ENCODE measurements at places on chromosomes 3 and 15.

DNA sequence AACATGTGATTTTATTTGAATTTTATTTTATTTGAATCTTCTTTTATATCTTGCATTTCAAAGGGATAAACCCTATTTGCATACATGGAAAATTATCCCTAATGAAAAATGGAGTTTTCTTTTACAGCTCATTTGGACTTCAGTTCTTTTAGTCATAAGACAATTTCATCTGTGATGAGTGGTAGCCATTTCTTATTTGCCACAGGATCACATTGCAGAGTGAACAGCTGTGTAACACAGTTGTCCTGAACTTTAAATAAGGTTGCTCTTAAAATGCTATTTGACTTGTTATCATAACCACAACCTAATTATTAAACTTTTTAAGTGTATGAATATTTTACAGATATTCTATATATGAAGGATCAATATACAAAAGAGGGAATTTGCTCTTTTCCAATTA is 221.7 kb upstream of the ROPN1 start:
- H3K27me3 ChIP-seq, result no peaks in the 10 kb centered on the region
- DNase-seq, result no peak
- no peaks in the 10 kb centered on the region for H3K4me1 ChIP-seq
- no peak overlapping the region for H3K27ac ChIP-seq
- H3K4me3 ChIP-seq, result no peak overlapping the region
- no peaks in the 10 kb centered on the region for H3K36me3 ChIP-seq

GRCh38 chr3:173066044-173067004 is 74.7 kb downstream of the SPATA16 start:
- H3K4me3 ChIP-seq, result no peak overlapping the region
- no peaks in the 10 kb centered on the region for H3K27me3 ChIP-seq
- no peaks in the 10 kb centered on the region for H3K36me3 ChIP-seq
- no peak for DNase-seq
- no peaks in the 10 kb centered on the region for H3K4me1 ChIP-seq
- no peak overlapping the region for H3K27ac ChIP-seq

- H3K36me3 ChIP-seq, result no peaks in the 10 kb centered on the region
- no peak overlapping the region for H3K4me3 ChIP-seq
- H3K27me3 ChIP-seq, result no peaks in the 10 kb centered on the region
- no peak overlapping the region for H3K27ac ChIP-seq
- no peak for DNase-seq
These were observed 449.6 kb upstream of the TGFBR2 start for GRCh38 chr3:30156586-30157498.

GRCh38 chr15:45386420-45386819 is 8.1 kb upstream of the GATM start:
- H3K4me1 ChIP-seq, result no peaks in the 10 kb centered on the region
- no peaks in the 10 kb centered on the region for H3K27me3 ChIP-seq
- no peak for DNase-seq
- no peak overlapping the region for H3K27ac ChIP-seq
- H3K36me3 ChIP-seq, result no peaks in the 10 kb centered on the region

DNA sequence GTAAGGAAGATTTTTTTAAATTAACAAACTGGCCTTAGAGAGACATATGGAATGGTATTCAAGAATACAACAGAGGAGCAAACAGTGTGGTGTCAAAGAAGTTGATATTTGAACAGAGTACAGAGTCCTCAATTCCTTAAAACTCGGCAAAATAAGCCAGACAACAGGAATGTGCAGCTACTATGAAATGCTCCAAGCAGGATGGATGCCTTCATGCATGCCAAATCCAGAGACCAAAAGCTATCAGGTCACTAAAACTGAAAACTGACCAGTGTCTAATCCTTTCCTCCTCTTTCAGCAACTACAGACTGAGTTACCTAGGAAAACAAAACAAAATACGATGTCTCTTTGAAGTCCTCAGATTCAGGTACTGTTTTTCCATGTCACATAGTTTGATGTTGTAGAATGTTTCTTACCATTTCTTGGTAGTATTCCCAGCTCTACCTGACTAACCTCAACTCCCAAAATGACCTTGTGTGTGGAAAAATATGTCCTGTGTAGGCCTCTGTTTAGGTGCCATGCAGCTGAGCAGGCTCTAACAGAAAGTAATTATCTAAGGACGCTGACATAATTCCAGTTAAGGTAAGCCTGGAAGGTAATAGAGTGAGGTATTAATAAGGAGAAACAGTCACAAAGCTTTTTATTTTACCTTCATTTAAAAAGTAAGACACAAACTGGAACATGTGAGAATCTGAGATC is 46.9 kb downstream of the TBL1XR1 start:
- no peaks in the 10 kb centered on the region for H3K27me3 ChIP-seq
- H3K27ac ChIP-seq, result no peak overlapping the region
- H3K36me3 ChIP-seq, result no peaks in the 10 kb centered on the region
- DNase-seq, result no peak

GRCh38 chr3:72738752-72739530 is 109.3 kb downstream of the SHQ1 start:
- DNase-seq, result no peak
- peak overlapping the region; percentile 34 for H3K4me3 ChIP-seq
- H3K27me3 ChIP-seq, result peaks cover 12% of the 10 kb centered on the region

- no peaks in the 10 kb centered on the region for H3K36me3 ChIP-seq
- no peak overlapping the region for H3K27ac ChIP-seq
- no peaks in the 10 kb centered on the region for H3K27me3 ChIP-seq
- no peak overlapping the region for H3K4me3 ChIP-seq
- DNase-seq, result no peak
These were observed 36.6 kb downstream of the CCDC66 start for GRCh38 chr3:56593455-56594158.

DNA sequence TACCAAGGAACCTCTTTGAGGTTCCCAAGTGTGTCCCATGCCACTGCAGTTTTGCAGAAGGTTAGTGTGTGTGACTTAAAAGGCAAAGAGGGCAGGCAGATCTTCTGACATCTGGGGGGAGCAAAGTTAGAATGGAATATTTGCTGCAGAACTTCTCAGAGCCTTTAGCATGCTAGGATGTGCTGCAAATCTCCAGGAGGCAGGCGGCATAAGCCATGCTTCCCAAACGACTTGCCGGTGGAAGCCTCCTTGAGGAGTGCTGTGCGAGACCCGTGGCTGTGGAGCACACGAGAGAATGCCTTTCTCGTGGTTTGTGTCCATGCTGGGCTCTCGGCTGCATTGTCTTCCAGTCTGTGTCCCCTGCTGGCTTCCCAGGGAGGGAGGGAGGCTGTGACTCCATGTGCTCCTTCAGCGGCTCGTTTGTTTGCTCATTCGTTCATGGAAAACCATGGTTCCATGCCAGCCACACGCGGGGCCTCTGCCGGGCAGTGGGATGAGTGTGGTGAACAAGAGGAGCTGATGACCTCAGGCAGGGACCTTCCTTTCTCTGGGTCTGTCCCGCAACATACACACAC is 13.8 kb downstream of the HDAC11 start:
- no peak overlapping the region for H3K27ac ChIP-seq
- no peaks in the 10 kb centered on the region for H3K4me1 ChIP-seq
- H3K36me3 ChIP-seq, result no peaks in the 10 kb centered on the region
- no peaks in the 10 kb centered on the region for H3K27me3 ChIP-seq

DNA sequence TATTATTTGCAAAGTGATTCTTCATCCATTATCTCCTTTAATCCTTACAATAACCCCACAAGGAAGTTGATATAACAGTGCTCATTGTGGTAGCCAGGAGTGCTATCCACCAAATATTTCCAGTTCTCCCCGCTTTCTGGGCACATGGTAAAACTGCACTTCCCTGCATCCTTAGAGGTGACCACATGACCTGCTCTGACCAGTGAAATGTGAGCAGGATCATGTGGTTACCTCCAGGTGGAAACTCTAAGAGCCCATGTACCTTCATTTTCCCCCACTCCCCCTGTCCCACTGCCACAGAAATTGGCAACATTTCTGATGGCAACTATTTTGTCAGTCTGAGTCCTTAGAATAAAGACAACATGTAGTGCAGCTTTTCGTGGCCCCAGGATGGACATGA is 89.7 kb downstream of the MRPL46 start:
- H3K4me1 ChIP-seq, result no peaks in the 10 kb centered on the region
- no peaks in the 10 kb centered on the region for H3K36me3 ChIP-seq
- no peak for DNase-seq
- no peak overlapping the region for H3K4me3 ChIP-seq
- H3K27ac ChIP-seq, result no peak overlapping the region
- no peaks in the 10 kb centered on the region for H3K27me3 ChIP-seq

- no peaks in the 10 kb centered on the region for H3K36me3 ChIP-seq
- no peaks in the 10 kb centered on the region for H3K27me3 ChIP-seq
- no peak overlapping the region for H3K27ac ChIP-seq
- H3K4me1 ChIP-seq, result no peaks in the 10 kb centered on the region
- H3K4me3 ChIP-seq, result no peak overlapping the region
- no peak for DNase-seq
These were observed 212.4 kb upstream of the ZBTB20 start for GRCh38 chr3:115359536-115359935.

- DNase-seq, result no peak
- no peak overlapping the region for H3K4me3 ChIP-seq
- no peaks in the 10 kb centered on the region for H3K4me1 ChIP-seq
- H3K27me3 ChIP-seq, result no peaks in the 10 kb centered on the region
These were observed 148.1 kb downstream of the WDR76 start for GRCh38 chr15:43974852-43975251.

- H3K27ac ChIP-seq, result no peak overlapping the region
- H3K4me1 ChIP-seq, result peaks cover 2% of the 10 kb centered on the region
- 0 out of 2 replicates have a peak, but pooled peaks cover 2% of the 10 kb centered on the region for H3K27me3 ChIP-seq
- no peak for DNase-seq
These were observed 4.3 kb upstream of the SLCO3A1 start for GRCh38 chr15:91849180-91849579.

GRCh38 chr3:50100956-50101845 is 12.5 kb downstream of the RBM5 start:
- H3K4me1 ChIP-seq, result no peaks in the 10 kb centered on the region
- H3K4me3 ChIP-seq, result no peak overlapping the region
- H3K36me3 ChIP-seq, result peaks cover 95% of the 10 kb centered on the region
- no peak overlapping the region for H3K27ac ChIP-seq
- DNase-seq, result no peak

DNA sequence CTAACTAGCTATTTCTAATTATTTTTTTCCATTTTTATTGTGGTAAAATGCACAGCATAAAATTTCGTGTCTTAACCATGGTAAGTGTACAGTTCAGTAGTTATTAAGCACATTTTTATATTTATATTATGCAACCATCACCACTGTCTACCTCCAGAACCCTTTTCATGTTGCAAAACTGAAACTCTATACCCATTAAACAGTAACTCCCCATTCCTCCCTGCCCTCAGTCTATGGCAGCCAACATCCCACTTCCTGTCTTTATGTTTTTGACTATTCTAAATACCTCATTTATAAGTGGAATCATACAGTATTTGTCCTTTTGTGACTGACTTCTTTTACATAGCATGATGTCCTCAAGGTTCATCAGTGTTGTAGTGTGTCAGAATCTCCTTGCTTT is 25.5 kb downstream of the SLC35A5 start:
- H3K27me3 ChIP-seq, result no peaks in the 10 kb centered on the region
- no peaks in the 10 kb centered on the region for H3K4me1 ChIP-seq
- H3K4me3 ChIP-seq, result no peak overlapping the region
- no peak for DNase-seq

DNA sequence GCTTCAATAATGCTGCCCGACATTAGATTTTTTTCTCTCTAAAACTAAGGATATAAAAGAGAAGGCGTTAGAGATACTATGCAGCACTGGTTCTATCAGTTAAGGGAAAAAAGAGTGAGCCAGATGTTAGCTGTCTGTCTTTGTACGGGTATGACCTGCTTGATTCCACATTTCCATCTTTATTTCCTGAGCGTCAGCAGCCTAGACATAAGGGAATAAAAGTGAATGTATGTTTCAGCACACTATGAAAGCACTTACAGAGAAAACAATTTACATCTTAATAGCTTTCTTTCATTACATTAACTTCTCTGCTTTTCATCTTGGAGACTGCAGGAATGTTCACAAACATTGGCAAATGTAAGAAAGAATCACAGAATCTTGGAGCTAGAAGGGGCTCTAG is 319.3 kb downstream of the CTNNB1 start:
- no peaks in the 10 kb centered on the region for H3K36me3 ChIP-seq
- H3K27ac ChIP-seq, result no peak overlapping the region
- DNase-seq, result no peak
- no peaks in the 10 kb centered on the region for H3K27me3 ChIP-seq

DNA sequence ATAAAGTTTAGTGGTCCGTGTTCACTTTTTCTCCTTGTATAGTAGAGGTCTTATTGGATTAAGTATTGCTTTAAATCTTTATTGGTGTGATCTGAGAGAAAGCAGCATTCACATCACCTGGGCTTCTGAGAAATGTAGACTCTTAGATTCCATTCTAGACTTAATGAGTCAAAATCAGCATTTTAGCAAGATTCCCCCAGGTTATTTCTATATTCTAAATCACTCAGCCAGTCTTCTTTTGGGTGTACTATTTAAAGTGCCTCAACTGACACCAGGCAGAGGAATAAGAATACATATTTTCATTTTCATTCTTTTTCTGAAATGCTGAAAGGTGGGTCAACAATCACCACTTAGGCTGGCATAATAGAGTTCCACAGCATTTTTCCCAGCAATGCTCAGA is 481.7 kb downstream of the TUSC7 start:
- no peaks in the 10 kb centered on the region for H3K27me3 ChIP-seq
- H3K36me3 ChIP-seq, result no peaks in the 10 kb centered on the region
- H3K4me1 ChIP-seq, result no peaks in the 10 kb centered on the region
- H3K27ac ChIP-seq, result no peak overlapping the region

- H3K27ac ChIP-seq, result no peak overlapping the region
- H3K36me3 ChIP-seq, result no peaks in the 10 kb centered on the region
- no peaks in the 10 kb centered on the region for H3K27me3 ChIP-seq
- peaks cover 1% of the 10 kb centered on the region for H3K4me1 ChIP-seq
These were observed 26.6 kb downstream of the SUCNR1 start for GRCh38 chr3:151899996-151900395.

DNA sequence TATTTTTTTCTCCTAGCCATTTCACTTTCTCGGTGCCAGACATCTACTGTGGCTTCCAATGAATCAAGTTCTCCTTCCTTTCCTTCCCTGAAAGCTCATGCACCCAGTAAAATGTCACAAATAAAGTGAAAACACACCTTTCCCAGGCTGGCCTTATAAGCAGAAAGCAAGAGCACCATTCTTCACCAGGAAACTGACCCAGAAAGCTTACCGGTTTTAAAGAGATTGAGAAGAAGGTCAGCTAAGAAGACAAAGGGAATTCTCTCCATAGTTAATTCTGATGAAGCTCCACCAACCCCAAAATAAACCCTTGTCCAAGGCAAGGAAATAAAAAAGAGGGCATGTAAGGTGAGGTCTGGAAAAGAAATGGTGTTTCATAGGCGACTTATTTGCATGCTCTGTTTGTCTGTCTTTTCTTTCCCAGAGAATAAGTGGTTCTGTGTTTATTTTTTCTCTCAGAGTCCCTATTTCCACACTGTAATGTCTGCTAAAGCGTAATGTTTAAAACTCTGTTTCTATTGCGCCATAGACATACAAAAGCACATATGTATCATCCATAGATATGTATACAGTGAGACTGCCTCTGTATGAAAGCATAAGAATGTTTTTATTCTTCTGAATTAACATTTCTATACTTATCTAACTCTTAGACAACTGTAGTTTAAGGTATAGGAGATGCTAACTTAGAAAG is 2.8 kb downstream of the LSAMP start:
- H3K4me1 ChIP-seq, result peaks cover 13% of the 10 kb centered on the region
- H3K27ac ChIP-seq, result no peak overlapping the region
- no peaks in the 10 kb centered on the region for H3K36me3 ChIP-seq
- no peak for DNase-seq
- peaks cover 17% of the 10 kb centered on the region for H3K27me3 ChIP-seq
- no peak overlapping the region for H3K4me3 ChIP-seq

All from H1 (cell line).